ENCODE measurements at places on chromosomes 5 and 9.
A peak's percentile ranks its signal among the peaks of the same experiment; 100 is the strongest.

GRCh38 chr9:115373000-115373709 lies 255.2 kb upstream of the TNC start:
- peak; percentile 74 for DNase-seq

GRCh38 chr5:54595721-54596120 lies 78.2 kb downstream of the SNX18 start:
- no peak for DNase-seq

- DNase-seq = no peak
Observed at GRCh38 chr9:132645711-132646110, 24.1 kb downstream of the DDX31 start.

- DNase-seq = no peak
Observed at GRCh38 chr5:154189256-154189818, 1.2 kb upstream of the GALNT10 start.

- no peak for DNase-seq
Observed at GRCh38 chr5:73592551-73592950, 27.0 kb downstream of the UTP15 start.

- DNase-seq = no peak
Observed at GRCh38 chr5:164484948-164485347, 979.5 kb downstream of the MAT2B start.

GRCh38 chr5:168941901-168942300 lies 359.0 kb downstream of the SLIT3 start:
- no peak for DNase-seq

GRCh38 chr5:151158287-151158661 lies 695 bp upstream of the ANXA6 start:
- DNase-seq = no peak

DNA sequence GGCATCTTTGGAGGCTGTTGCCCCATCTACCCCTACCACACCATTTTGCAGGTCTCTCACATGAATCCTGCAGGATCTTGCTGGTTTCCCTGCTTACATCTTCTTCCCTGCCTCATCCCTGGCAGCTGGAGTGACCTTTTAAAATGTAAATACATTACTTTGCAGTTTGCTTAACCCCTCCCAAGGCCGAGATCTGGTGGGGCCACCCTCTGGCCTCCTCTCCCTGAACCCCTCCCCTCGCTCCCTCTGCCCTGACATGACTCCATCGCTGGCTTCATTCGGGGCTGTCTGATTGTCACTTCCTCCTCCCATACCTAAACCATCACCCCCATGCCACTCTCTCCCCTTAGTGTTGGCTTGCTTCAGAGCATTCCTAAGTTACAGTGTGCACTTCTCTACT lies 12.6 kb upstream of the PALM2AKAP2 start:
- no peak for DNase-seq

- DNase-seq = no peak
Observed at GRCh38 chr5:9713959-9714586, 83.9 kb upstream of the TAS2R1 start.

- no peak for DNase-seq
Observed at GRCh38 chr5:36421256-36421655, 119.6 kb upstream of the RANBP3L start.

DNA sequence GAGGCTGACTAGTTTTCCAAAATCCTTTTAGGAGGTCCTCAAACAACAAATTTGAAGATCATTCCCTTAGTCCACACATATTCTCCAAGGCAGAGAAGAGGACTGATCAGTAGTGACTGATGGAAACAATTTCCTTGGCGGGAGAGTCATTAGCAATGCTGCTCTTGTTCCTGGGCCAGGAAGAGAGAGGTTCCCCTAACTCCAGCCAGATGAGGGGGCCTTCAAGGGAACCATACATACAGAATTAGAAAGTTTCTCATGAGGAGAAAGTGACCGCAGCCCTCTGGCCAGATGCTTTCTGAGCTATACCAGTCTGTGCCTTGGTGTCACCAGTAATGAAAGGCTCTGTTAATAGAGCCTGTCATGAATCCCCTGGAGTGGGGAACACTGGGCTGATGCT lies 539.4 kb downstream of the BNC2 start:
- DNase-seq = no peak

- no peak for DNase-seq
Observed at GRCh38 chr5:20617841-20618240, 629.8 kb upstream of the CDH18 start.

GRCh38 chr9:129318121-129319075 lies 140.3 kb upstream of the IER5L start:
- no peak for DNase-seq

- DNase-seq = no peak
Observed at GRCh38 chr5:123199527-123199926, 110.5 kb downstream of the PRDM6 start.

DNA sequence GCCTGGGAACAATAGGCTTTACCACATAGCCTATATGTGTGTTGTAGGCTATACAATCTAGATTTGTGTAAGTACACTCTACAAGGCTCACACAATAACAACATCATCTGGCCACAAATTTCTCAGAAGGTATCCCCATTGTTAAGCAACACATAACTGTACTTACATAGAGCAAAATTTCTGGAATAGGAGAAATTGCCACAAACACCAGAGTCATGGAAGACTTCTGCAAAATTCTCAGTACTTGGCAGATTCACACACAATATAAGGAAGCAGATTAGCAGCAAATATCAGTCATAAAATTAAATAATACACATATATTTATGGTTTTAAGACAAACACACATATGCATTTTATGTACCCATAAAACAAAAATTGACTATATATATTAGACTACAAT lies 16.4 kb downstream of the GNAQ start:
- DNase-seq = no peak

GRCh38 chr9:88388203-88388885 lies at the start of gene SPIN1:
SPIN1 (plus strand) TSS chr9:88388444; CDS start chr9:88426540, 38,096 bp downstream.
- peak; percentile 75 for DNase-seq

DNA sequence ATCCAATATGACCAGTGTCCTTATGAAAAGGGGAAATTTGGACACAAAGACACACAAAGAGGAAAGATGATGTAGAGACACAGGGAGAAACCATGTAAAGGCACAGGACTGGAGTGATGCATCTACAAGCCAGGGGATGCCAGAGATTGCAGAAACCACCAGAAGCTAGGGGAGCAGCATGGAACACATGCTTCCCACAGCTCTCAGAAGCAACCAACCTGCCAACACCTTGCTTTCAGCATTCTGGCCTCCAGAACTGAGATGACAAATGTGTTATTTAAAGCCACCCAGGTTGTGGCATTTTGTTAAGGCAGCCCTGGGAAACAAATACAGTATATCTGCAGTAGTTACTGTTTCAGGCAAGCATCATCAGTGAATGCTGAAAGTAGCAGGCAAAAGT lies 23.2 kb downstream of the DAP start:
- DNase-seq = no peak

DNA sequence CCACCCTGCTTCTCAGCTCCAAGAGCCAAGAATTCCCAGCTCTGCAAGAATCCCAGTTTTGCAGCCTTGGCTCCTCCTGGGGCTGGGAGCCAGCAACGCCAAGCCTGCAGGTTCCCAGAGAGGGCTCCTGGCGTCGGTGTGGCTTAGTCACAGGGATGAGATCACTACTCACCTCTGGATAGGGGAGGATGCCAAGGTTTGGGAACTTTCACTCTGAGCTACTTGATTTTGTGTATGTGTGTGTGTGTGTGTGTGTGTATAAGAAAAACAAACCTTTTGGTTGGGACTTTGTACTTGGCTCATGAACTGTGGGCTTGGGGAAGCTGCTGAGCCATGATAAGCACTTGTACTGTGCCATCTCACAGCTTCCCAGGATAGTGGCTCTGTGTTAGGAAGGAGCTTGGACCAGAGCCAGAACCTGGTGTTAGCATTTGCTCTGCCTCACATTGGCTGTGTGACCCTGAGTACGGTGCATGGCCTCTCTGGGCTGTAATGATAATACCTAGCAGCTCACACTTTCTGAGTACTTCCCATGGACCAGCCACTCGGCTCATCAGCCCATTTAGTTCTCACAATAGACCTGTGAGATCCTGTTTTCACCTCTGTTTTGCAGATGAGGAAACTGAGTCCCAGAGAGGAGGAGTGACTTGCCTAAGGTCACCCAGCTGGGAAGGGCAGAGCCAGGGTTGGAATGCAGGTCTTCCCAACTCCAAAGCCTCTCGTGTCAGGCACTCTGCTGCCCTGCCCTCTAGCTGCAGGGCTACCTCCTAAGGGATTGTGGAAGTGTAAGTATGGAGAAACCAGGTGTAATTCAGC lies 41.4 kb upstream of the DAB2IP start:
- peak; percentile 84 for DNase-seq

GRCh38 chr5:12934722-12935121 lies 1009.8 kb downstream of the DNAH5 start:
- DNase-seq = peak; percentile 81

- no peak for DNase-seq
Observed at GRCh38 chr5:180138976-180139730, 67.6 kb upstream of the RNF130 start.

DNA sequence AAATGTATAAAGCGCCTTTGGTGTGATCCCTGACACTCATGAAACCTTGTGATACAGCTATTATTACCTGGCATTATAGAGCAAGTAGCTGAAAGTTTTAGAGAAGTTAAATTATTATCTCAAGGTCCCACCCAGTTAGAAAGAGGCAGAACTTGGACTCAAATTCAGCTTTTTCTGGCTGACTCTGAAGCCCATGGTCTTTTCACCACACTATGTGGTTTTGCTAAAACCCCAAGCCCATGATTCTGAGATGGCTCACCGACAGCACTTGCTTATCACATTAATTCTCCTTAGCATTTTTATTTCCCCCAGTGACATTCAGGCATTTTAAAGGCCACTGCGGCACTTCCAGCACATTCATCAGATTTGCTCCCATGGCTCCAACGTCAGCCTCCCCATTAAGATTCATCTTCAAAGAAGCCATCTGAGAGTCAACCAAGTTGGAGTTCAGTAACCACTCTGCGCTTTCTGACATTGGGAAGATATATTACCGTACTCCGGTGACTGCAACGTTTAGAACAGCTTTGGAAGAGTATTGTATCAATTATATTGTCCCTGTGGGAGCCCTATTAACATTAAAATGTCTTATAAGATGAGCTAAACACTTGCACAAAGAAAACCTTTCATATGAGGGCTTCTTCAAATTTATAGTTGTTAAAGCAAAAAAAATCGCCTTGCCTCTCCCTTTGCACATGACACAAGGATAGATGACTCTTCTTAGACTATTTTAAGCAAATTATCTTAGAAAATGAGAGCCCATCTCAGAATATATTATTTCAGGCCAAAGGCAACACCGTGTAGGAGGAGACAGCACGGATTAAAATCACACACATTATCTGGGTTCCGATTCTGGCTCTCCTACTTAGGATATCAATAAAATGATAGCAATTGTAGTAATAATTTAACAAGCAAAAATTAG lies 638.1 kb downstream of the ACTL7B start:
- DNase-seq = no peak

DNA sequence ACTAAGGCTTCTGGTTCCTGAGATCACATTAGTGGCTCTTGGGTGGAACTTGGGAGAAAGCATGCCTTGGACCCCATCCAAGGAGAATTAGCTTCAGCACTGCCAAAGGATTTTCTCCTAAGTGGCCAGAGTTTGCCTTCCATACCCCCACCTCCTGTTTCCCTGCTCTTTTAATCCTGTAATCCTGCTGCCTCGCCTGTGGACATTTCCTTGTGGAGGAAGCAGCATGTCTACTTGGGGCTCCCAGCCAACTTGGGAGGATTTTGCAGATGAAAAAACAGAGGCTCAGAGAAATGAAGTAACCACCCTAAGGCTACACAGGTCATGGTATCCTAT lies 1.6 kb downstream of the ARSI start:
- no peak for DNase-seq

DNA sequence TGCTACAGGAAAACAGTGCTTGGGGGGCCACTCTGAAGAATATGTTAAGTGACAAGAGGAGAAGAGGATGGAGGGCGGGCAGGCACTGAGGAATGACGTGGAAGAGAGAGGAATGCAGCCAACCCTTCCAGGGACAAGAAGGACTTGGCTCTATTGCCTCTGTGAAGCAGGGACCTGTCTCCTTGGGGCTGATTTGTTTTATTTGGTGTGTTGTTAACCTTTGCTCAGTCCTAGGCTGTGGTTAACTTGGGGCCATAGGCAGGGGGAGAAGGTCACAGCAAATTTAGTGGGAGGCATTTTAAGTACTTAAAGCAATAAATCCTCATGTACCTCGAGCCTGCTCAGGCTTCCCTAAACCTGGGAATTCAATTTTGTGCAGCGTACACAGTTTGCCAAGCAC lies 39.9 kb downstream of the KIF4B start:
- DNase-seq = no peak

DNA sequence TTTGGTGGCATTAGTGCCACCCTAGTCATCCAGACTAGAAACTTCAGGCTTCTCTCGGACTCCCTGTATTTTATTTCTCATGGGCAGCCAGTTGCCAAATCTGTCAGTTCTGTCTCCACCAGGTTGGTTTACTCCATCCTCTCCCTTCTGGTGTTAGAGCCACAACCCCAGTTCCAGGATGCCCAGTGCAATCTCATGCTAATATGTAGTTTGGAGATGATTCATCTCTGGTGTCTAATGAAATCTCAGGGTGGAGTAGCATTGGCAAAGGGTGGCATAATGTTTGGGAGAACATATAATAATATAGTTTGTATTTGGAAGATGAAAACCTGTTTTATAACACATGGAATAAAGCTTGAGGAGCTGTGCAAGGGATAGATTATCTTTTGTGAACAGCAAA lies 30.2 kb downstream of the SLC46A2 start:
- no peak for DNase-seq

DNA sequence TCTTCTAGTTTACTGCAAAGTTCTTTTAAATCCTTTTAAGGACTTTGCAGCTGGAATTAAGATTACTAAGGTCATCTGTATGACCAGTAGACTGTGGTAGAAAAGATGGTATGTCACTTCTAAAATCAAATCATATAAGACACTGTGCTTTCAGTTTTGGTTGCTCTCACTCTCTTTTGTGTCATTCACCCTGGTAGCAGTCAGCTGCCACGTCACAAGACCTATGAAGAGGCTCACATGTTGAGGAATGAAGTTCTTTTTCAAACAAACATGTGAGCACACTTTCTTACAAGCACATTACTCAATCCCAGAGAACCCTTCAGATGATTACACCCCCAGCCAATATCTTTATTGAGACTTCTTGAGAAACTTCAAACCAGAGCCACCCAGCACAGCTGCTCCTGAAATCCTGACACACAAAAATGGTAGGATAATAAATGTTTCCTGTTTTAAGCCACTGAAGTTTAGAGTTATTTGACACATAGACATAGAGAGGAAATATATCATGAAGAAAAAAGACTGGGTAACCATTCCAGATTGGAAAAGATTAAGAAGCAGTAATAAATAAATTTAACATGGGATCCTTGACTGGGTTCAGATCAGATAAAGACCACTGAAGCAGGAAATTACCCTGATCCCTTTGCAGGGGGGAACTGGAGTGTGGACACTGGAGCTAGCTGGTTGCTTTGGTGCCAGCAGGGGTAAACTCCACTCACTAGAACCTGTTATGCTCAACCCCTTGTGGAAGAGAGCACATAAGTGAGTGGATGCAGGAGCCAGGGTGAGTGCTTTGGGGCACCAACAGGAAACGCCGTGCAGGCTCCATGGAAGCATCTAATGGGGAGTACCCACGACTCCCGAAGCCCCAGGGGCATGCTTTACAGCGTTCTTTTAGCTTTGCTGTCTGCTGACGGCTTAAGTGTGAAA lies 64.1 kb downstream of the SLCO4C1 start:
- no peak for DNase-seq
